ENCODE measurements at places on chromosomes 12 and 14. TPM values are rescaled to one million over a fixed set of nuclear protein-coding genes. Genes with fewer than 3 reads are reported as not detected.

HOXC12 gene
- not detected for total RNA-seq

REM2 gene
- 0.38 TPM for total RNA-seq

DTX1 gene
- 0.16 TPM for total RNA-seq

STAB2 gene
- total RNA-seq, result not detected

IRAK3 gene
- total RNA-seq, result 2.6 TPM

NOP9 gene
- total RNA-seq, result 23.1 TPM

VWF gene
- total RNA-seq, result under 0.01 TPM

PDE3A gene
- 25.6 TPM for total RNA-seq

SPTB gene
- total RNA-seq, result 1.8 TPM

DLGAP5 gene
- 1.9 TPM for total RNA-seq

NTF3 gene
- total RNA-seq, result 0.16 TPM

RERG gene
- 5.7 TPM for total RNA-seq

SLC2A14 gene
- not detected for total RNA-seq

CSRP2 gene
- total RNA-seq, result 44.8 TPM

DHH gene
- 0.13 TPM for total RNA-seq

CCDC184 gene
- total RNA-seq, result 0.33 TPM

BIN2 gene
- total RNA-seq, result not detected

PTPN21 gene
- total RNA-seq, result 7.7 TPM

MAP3K9 gene
- 9.8 TPM for total RNA-seq

PYGL gene
- total RNA-seq, result 59.1 TPM

ARMH4 gene
- 15.8 TPM for total RNA-seq

GNG2 gene
- total RNA-seq, result 6.1 TPM

TSPAN19 gene
- 0.13 TPM for total RNA-seq

CPM gene
- 9.8 TPM for total RNA-seq

PTPRQ gene
- total RNA-seq, result 0.25 TPM

HECTD4 gene
- 21.8 TPM for total RNA-seq

MIP gene
- total RNA-seq, result 0.98 TPM

SDR9C7 gene
- total RNA-seq, result not detected

LALBA gene
- not detected for total RNA-seq

KRAS gene
- 10.6 TPM for total RNA-seq

LMNTD1 gene
- not detected for total RNA-seq

MYH6 gene
- total RNA-seq, result not detected

HOXC4 gene
- total RNA-seq, result 2.3 TPM

FAM222A gene
- total RNA-seq, result 1.3 TPM

Measured in mesangial cell (primary cell).